ENCODE measurements at places on chromosomes 11 and 22.

DNA sequence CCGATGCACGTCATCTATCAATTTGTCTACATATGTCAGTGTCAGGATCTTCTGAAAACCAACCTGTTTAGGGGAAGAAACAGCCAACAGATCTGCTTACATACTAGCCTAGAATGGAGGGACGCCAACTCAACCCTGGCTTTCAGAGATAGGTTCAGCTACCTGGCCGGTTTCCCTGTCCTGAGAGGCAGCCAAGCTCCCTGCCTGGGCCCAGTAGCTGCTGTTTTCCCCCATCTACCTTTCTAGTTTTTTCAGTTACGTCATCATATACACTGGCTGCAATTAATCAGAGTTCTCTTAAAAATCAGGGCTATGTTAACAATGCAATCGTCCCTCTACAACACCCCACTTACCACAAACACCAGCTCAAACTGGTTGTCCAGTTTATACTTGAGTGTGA is 1.0 kb downstream of the SRPRA start:
- no peak for DNase-seq

- DNase-seq: no peak
Observed at GRCh38 chr11:99693941-99694492, 673.3 kb downstream of the CNTN5 start.

DNA sequence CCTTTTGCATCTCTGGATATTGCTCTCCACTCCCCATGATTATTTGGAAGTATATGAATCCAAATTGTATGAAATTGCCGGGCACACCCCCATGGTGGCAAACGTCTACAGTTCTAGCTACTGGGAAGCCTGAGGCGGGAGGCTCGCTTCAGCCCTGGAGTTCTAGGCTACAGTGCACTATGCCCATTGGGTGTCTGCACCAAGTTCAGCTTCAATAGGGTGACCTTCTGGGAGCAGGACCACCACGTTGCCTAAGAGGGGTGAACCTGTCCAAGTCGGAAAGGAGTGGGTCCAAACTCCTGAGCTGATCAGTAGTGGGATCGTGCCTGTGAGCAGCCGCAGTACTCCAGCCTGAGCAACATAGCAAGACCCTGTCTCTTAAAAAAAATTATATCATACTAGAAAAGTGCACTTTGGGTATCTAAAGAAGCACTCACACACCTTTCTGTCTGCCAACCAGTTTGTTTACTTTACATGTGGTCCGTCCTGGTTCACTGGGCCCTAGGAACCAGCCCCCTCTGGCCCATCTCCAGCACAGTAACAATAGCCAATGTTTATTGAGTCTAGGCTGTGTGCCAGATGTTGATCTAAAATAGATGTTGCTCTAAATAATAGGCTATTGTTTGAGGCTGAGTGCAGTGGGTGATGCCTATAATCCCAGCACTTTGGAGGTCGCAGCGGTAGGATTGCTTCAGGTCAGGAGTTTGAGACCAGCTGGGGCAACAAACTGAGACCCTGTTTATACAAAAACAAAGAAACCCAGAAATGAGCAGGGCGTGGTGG is 16.4 kb upstream of the KAT5 start:
- DNase-seq: no peak

- DNase-seq: no peak
Observed at GRCh38 chr22:17489101-17489500, 74.2 kb upstream of the SLC25A18 start.

- DNase-seq: no peak
Observed at GRCh38 chr11:113645593-113646349, 60.3 kb downstream of the TMPRSS5 start.

DNA sequence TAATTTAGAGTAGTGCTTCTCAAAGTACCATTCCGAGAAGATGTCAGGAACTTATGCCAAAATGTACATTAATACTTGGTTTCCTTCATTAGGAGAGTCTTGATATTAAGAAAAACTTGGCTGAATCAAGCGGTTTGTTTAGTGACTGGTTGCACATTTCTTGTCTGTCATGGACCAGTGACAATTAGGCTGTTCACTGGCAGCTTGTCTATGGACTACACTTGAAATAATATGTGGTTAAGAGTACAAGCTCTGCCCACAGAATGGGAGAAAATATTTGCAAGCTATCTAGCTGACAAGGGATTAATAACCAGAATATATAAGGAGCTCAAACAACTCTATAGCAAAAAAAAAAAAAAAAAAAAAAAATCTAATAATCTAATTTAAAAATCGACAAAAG is 24.6 kb downstream of the COA4 start:
- no peak for DNase-seq

DNA sequence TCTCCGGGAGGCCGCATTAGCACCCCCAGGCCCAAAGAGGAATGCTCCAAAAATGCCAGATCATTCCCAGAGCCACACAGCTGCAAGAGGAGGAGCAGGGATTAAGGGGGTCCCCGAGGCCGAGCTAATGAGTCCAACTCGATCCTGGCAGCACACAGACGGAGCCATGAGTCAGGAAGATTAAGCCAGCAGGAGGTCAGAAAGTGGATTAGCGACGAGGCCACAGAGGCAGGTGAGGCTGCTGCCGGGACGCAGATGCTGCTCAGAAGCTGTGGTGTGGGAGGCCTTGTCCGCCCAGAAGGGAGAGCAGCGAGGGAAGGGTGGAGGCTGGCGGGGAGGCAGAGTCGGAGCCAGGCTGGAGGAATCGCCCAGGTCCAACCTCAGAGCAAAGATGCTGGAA is 120.5 kb downstream of the SHANK2 start:
- DNase-seq: no peak

GRCh38 chr11:111644922-111645321 is 42.7 kb downstream of the SIK2 start:
- DNase-seq: no peak

- DNase-seq: peak; percentile 74
Observed at GRCh38 chr22:41094041-41094593, 1.7 kb downstream of the EP300 start.

- no peak for DNase-seq
Observed at GRCh38 chr11:32391479-32391878, 43.9 kb downstream of the WT1 start.

DNA sequence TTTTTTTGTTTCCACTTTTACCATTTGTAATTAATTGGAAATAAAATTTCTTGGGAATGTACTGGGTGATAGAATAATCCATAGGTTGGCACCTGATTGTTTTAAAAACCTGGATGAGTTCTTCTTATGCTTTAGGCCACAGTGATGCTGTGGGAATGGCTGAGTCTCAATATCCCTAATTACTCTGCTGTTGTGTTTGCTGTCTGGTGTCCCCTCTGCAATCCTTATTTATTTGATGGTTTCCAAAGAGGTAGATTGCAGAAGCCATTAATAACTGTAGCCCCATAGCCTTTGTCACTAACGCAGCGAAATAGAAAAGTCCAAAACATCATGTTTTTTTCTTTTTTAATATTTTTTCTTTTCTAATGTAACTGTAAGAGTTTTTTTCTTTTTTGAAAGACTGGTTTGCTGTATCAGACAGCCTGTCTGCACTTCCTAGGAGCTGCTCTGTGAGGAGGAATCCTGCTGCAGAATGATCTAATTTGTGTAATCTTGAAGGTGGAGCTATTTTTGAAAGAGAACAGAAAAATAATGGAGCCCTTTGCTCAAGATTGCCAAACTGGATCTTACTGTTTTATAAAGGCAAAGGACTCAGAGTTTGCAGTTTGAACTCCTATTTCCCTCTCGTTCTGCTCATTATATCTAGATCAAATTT is 14.9 kb downstream of the PACS1 start:
- no peak for DNase-seq
